ENCODE measurements at places on chromosomes 13 and 19. TPM values are rescaled to one million over a fixed set of nuclear protein-coding genes. Genes with fewer than 3 reads are reported as not detected.

SUCLA2 gene
- 45.7 TPM for total RNA-seq

HIPK4 gene
- total RNA-seq, result 0.17 TPM

VSTM2B gene
- total RNA-seq, result not detected

SPRY2 gene
- total RNA-seq, result 13.0 TPM

TNFSF11 gene
- total RNA-seq, result not detected

LMTK3 gene
- under 0.01 TPM for total RNA-seq

GPR18 gene
- total RNA-seq, result not detected

S1PR5 gene
- under 0.01 TPM for total RNA-seq

DOCK6 gene
- total RNA-seq, result 10.5 TPM

NOTCH3 gene
- total RNA-seq, result 26.4 TPM

ZNF526 gene
- total RNA-seq, result 7.8 TPM

SLC25A41 gene
- total RNA-seq, result 0.26 TPM

DCT gene
- total RNA-seq, result under 0.01 TPM

Data from fibroblast of lung (primary cell).